ENCODE measurements at places on chromosomes 7 and 10. TPM values are rescaled to one million over a fixed set of nuclear protein-coding genes. Genes with fewer than 3 reads are reported as not detected.

- DNase-seq, result no peak
Observed at GRCh38 chr7:51280156-51280555, 36.5 kb downstream of the COBL start.

FAM25A gene
- total RNA-seq, result not detected

- DNase-seq, result no peak
Observed at GRCh38 chr7:65475040-65475726, 101.5 kb downstream of the ZNF92 start.

GRCh38 chr10:22978287-22978686 lies 50.4 kb downstream of the ARMC3 start:
- no peak for DNase-seq

DPYSL4 gene
- 0.81 TPM for total RNA-seq

GRCh38 chr7:102021841-102022618 lies 204.6 kb downstream of the CUX1 start:
- DNase-seq, result no peak

- DNase-seq, result no peak
Observed at GRCh38 chr10:60323162-60323561, 66.5 kb downstream of the ANK3 start.

DNA sequence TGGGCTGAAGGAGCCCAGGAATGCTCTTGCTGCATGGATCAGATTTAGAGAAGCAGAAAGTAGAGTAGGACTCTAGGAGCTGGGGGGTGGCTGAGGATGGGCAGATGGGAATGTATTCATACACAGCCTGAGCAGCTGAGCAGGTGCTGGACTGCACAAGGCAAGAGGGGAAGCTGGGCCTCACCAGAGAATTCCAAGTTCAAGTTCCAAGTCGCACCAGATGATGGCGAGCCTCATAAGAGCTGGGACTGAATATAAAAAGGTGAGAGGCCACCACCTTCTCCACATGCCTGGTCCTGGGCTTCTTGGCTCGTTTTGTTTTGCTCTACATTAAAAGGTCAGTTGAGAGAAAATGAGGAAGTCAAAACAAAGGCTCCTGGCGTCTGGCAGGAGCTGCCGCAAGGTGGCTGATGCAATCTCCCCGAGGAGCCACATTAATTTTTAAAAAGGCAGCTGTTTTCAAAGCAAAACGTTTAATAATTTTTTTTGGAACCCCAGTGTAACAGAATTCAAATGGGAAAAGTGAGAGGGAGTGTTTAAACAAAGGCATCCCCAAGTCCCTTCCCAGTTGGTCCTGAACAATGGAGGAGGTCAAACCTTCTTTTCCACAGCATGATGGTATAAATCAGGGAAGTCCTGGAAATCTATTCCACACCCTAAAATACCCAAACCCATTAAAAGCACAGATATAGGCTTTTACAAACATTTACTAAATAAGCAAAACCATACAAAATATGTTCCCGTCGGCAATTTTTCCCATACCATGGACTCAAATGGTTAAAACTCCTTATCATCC lies 9.5 kb downstream of the CYREN start:
- DNase-seq, result no peak

GRCh38 chr10:21334891-21335696 lies 190.4 kb downstream of the SKIDA1 start:
- peak; percentile 31 for DNase-seq

DNA sequence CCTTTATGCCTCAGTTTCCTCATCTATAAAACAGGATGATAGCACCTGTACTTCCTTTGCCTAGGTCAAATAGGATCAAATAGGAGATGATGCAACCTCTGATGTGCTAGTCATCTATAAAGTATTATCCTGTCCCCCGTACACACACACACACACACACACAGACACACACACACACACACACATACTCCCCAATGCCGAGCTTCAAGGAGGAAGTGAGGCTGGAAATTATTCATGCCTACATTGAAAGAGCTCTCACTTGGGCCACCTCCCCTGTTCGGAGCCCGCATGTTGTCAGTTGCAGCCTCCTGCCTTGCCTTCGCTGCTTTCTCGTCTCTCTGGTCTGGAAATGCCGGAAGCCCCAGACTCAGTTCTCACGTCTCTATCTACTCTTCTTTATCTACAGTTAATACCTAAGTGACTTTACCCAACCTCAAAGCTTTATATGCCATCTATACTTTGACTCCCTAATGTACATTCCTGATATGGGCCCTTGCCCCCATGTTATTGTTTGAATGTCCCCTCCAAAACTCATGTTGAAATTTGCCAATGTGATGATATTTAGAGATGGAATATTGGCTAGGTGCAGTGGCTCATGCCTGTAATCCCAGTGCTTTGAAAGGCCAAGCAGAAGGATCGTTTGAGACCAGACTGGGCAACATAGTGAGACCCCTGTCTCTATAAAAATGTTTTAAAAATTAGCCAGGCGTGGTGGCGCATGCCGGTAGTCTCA lies 6.9 kb upstream of the UBE2H start:
- DNase-seq, result no peak

MYL10 gene
- total RNA-seq, result not detected

DNA sequence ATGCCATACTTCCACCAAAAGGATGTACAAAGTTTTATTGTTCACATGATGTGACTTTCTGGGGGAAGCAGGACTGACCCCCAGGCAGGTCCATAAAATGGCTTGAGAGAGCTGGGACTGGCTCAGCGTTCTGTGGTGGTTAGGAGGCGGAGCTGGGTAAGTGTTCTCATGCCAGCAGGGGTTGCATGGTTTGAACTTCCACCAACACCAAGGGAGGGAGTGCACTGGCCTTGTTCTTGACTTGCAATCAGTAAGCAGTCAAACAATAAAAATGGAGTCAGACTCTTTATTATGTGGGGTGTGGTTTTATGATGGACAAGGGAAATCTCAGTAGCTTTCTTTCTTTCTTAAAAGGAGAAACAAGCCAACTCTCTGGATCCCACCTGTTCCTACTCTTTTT lies 95.4 kb upstream of the PRR15 start:
- no peak for DNase-seq

DNA sequence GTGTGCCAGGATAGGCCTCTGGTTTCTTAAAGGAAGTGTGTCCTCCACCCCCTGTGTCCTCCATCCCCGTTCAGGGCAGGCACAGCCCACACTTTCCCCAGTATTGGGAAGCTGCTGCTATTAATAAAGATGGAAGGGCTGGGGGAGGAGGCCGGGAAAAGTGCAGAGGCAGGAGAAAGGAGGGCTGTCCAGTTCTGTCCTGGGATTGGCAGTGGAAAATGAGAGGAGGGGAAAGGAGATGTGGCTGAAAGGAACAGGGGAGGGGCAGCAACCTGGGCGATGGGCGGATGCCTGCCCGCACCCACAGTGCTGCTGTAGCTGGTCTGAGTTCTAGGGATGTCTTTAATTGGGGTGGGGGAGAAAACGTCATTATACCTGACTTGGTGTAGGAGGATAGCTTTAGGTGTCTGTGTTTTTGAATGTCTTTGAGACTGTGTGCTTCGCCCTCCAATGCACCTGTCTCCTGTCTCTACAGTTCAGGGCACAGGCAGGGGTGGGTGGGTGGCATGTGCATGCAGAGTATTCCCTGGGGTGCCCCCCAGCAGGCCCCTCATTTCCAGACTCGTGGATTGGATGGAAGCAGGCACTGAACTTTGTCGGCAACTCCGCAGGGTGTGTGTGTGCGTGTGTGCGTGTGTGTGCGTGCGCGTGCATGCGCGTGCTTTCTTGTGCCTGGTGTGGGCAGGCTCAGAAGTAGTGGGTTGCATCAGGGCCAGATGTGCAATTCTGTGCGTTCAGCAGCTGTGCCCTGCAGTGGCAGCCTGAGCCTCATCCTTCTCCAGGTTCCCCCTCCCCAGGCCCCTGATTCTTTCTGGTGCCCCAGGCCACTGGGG lies 2.5 kb downstream of the TRIM8 start:
- DNase-seq, result no peak

- DNase-seq, result no peak
Observed at GRCh38 chr10:11663763-11664555, 52.5 kb upstream of the USP6NL start.

DNA sequence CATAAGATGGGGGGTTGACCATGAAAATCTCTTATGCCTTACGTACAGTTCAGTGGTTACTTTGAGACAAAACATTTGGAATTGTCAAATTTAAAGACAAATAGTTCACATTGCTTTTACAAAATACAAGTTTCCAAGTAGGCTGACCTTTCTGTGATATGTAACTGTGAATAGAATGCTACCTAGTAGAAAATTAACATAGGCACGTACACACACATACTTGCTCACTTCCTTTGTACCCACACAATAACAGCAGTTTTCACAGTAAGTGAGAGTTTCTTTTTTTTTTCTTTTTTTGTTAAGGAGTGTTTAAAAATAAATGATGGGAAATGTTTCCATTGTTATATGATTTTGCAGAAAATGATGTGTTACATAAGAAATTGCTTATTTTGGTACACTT lies 53.3 kb upstream of the SP8 start:
- DNase-seq, result no peak

- DNase-seq, result no peak
Observed at GRCh38 chr7:11009631-11010030, 36.0 kb downstream of the PHF14 start.

MYO1G gene
- total RNA-seq, result 6.0 TPM

GRCh38 chr7:148031019-148031418 lies 559.5 kb upstream of the C7orf33 start:
- DNase-seq, result no peak

DNA sequence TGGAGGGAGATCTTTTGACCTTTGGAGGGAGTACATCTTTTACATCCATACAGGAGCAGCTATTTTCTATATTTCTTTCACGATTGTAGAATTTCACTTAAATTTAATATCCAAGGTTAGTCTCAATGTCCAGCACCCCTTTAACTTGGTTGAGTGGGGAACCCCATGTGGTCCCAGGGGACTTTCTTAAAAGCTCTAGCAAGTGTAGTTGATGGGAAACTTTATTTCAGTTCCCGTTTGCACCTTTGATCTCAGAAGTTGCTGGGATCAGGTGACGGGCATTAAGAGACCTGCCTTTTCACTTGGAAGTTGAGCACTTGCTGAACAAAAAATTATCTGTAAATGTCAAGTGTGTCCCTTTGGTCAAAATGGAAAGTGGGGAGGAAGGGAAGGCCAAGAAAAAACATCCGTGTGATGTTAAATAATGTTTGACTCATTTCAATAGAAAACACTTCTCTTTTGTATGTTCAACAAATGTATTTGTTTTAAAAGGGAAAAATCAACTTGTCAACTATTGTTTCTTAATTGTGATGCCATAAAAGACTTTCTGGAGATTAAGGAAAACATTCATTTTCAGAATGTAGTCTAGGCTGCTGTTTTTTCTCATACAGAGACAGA lies 370.1 kb upstream of the GALNT17 start:
- DNase-seq, result no peak

ANKRD30A gene
- total RNA-seq, result not detected

DNA sequence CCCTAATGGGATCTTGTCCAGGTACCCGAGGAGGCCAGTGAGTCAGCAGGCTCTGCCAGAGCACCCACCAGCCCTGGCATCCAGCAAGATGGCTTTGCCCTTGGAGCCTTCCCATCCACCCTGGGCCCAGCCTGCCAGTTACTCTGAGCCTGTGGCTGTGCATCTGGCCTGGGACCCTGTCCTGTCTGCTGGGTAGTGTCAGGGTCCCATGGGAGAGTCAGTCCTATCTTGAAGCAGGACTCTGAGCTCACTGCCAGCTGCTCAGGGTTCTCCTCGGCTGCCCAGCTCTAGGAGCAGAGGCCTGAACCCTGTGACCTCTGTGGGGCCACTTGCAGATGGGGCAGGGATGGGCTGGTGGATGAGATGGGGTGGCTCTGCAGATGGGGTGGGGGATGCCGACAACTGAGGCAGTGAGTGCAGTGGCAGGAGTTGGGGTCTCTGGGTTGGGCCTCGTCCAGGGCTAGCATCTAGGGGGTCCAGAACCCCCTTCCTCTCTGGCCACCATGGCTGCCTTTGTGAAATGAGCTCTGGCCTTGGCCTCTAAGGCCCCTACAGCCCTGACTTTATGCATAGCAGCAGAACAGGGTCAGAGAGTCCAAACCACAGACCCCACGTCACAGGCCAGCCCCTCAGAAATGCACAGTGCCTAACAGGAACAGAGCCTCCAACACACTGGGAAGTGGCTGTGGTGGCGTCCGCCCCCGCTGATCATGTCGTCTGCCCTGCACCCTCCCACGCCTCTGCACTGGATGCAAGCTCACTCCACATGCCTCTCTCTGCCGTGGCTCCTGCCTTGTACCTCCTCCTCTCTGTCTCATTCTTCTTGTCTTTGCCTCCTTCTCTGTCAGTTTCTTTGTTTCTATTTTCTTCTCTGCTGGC lies 88.1 kb upstream of the RET start:
- DNase-seq, result peak; percentile 19
